Stimulated activated CD4-positive, alpha-beta T cell treated with anti-CD3 and anti-CD28 coated beads, Interleukin-15, amount 100 ng/mL, for 1 hour (primary cell): ENCODE measurements at places on chromosomes 3 and 15.

DNA sequence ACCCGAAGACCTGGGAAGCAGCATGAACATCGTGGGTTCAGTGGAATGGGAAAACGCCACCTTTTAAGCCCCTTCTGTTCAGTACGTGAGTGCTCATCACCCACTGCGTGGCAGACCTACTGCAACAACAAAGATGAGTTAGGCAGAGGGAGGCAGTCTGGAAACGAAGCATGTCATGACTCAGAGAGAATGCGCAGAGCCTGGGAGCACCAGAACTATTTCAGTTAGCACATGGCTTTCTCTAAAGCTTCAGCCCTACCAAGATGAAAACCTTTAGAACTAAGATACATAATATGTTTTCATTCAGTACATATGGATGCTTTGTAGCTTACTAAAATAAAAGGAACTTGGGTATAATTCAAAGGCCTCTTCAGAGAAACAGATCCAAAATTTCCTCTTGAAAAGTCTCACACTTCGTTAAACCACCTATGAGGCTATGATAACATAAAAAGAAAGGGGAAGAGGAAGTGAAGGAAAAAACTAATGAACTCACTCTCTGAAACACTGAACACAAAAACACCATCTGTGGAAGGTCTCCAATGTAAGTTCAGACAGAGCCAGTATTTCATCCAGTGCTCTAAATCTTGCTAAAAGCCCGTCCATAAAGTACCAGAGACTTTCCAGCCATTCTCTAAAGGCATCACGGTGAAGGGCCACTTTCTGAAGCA lies 140.1 kb downstream of the OCA2 start:
- no peak for DNase-seq

- no peak for DNase-seq
These were observed 228.6 kb downstream of the TJP1 start for GRCh38 chr15:29593629-29594028.

DNA sequence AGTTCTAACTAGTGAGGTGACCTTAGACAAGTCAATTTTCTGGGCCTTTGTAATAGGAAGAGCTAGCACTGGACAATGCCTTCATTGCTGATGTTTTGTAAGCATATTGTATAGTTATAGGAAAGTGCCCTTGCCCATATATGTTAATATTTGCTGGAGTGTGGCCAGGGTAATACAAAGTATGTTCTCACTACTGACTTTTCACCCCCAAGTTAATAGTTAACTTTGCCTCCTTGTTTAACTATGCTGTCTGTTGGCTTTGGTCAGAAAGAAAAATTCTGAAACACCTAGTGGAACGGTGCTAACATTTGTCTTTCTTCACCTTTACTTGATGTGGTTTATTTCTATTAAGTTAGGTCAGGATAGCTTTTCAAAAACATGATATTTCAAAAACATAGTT lies 287.4 kb upstream of the CTNNB1 start:
- no peak for DNase-seq

GRCh38 chr3:73786321-73786807 lies 161.6 kb upstream of the PDZRN3 start:
- DNase-seq, result no peak

DNA sequence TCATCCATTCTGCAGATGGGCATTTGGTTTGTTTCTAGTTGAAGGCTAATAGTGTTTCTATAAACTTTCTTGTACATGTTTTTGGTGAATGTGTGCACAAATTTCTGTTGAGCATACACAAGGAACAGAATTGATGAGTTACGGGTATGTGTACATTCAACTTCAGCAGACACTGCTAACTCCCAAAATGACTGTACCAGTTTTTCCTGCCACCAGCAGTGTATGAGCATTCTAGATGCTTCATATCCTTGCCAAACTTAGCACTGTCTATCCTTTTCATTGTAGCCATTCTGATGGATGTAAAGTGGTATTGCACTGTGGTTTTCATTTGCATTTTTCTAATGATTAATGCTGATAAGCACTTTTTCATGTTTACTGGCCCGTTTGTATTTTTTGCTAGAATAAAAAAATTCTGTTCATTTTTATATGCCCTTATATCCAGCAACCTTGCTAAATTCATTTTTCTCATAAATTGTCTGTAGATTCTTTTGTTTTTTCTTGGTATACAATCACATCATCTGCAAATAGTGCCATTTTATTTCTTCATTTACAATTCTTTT lies 110.2 kb downstream of the ATP1B3 start:
- DNase-seq, result no peak

DNA sequence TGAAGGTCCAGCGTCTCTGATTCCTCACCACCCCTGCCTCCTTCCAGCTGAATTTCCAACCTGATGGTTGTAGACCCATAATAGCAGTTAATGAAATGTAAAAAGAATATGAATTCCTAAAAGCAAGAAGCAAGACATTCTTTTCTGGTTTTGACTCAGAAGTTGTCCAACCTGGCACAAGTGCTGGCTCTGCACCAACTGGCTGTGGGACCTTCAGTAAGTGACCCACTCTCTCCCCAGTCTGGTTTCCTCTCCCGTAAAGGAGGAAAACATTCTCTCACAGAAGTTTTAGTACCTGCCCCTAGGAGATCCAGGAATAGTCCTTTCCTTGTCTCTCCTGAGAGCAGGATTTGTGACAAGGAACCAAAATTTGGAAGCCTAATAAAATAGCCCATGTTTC lies 236.9 kb upstream of the TRIM42 start:
- no peak for DNase-seq

- no peak for DNase-seq
These were observed 56.9 kb upstream of the FLNB start for GRCh38 chr3:57951066-57951882.

- no peak for DNase-seq
These were observed 38.8 kb downstream of the CBLB start for GRCh38 chr3:105829871-105830622.

- DNase-seq, result no peak
These were observed 65.1 kb downstream of the NEK11 start for GRCh38 chr3:131091768-131092167.

DNA sequence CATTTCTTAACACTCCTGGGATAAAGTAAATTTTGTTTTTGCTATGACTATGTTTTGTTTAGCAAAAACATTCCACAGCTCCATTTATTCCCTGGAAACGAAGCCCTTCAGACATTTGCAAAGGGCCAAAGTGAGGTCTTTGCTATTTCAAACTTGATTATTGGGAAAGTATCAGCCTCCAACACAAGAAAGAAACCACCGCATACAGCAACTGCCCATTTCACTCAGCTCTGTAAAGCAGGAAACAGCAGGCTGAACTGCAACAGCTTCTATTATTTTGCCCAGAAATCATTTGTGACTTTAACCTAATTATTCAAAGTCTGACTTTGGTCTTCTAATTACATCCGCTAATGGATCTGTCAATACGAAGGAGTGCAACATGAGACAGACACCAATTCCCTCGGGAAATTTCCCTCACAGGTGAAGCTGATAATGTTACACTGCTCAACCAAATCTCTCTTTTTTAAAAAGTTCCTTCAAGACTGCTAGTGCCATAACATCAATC lies 72.1 kb downstream of the RFTN1 start:
- no peak for DNase-seq

DNA sequence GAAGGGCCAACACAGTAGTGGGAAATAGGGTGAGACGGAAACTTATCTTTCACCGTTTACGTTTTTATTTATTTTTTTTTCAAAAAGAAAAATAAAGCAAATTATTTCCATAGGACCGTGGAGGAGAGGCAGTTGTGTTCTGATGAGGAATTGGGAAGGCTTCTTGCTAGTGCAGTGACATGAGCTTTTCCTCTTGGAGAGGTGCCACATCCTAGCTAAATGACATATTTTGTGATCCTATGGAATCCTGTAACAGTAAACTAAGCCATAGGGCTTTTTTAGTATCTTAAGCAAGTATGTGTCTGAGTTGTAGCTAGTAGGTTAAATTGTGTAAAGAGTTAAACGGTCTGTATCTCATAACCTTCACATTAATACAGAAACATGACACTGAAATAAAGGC lies 609.9 kb downstream of the RBMS3 start:
- DNase-seq, result no peak

- DNase-seq, result no peak
These were observed 3.3 kb downstream of the LINS1 start for GRCh38 chr15:100598655-100599054.

- DNase-seq, result no peak
These were observed 37.3 kb upstream of the LEKR1 start for GRCh38 chr3:156788846-156789245.

GRCh38 chr3:179324270-179324754 lies 1.5 kb downstream of the ZNF639 start:
- no peak for DNase-seq

- no peak for DNase-seq
These were observed 69.0 kb upstream of the THBS1 start for GRCh38 chr15:39511916-39512260.

- no peak for DNase-seq
These were observed 12.9 kb downstream of the UBAP1L start for GRCh38 chr15:65101891-65102708.

- DNase-seq, result no peak
These were observed 61.3 kb downstream of the BDH1 start for GRCh38 chr3:197494366-197495058.

- no peak for DNase-seq
These were observed at the start of gene ISLR2 for GRCh38 chr15:74130155-74130848. ISLR2 (plus strand) TSS chr15:74130586; CDS start chr15:74132755, 2,169 bp downstream.

GRCh38 chr15:45776772-45777171 lies 141.9 kb downstream of the SQOR start:
- DNase-seq, result no peak

DNA sequence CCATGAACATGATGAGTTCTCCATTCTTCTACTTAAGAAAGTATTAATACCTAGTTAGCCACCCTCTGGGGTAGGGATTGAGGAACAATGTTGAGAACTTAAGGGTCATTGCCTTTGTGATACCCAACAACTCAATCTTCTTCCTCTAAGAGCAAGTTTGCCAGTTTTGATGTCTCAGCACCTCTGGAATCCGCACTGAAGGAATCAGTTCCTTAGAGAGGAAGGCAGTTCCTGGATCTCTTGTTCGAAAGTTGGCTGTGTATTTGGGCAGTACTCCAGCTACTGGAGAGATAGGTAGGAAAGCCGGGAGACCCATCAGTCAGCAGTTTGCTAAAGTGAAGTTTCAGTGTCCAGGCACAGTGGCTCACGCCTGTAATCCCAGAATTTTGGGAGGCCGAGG lies 35.6 kb upstream of the MTHFS start:
- DNase-seq, result no peak

- no peak for DNase-seq
These were observed 176.2 kb upstream of the TP63 start for GRCh38 chr3:189455009-189455408.

DNA sequence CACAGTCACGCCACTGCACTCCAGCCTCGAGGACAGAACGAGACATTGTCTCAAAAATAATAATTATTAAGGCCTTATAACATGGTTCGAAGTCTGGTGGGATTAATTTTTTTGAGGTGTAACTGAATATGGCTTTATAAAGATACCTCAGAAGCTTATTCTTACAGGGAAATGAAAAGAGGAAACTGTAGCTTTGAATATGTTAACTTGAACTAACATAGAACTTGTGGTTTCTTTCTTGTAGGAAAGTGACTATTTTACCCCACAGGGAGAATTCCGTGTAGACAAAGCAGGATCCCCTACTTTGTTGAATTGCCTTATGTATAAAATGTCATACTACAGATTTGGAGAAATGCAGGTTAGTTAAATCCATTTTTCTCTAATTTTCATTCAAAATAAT lies 96.3 kb downstream of the STT3B start:
- no peak for DNase-seq

DNA sequence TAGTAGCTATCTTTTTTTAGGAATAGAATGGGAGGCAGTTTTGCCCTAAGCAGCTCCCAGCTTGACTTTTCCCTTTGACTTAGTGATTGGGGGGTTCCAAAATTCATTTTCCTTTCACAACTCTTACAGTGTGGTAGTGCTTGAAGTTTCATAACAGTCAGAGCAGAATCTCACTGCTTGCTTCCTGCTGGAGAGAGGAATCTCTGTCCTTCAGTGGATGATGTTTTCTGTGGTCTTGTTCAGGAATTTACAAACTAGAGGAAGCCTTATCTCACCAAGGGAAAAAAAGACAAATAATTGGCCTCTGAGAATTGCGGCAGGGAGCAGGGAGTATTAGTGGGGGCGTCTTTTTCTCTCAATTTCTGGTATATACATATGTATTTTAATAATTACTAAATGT lies 326.6 kb upstream of the C2CD4B start:
- DNase-seq, result no peak

DNA sequence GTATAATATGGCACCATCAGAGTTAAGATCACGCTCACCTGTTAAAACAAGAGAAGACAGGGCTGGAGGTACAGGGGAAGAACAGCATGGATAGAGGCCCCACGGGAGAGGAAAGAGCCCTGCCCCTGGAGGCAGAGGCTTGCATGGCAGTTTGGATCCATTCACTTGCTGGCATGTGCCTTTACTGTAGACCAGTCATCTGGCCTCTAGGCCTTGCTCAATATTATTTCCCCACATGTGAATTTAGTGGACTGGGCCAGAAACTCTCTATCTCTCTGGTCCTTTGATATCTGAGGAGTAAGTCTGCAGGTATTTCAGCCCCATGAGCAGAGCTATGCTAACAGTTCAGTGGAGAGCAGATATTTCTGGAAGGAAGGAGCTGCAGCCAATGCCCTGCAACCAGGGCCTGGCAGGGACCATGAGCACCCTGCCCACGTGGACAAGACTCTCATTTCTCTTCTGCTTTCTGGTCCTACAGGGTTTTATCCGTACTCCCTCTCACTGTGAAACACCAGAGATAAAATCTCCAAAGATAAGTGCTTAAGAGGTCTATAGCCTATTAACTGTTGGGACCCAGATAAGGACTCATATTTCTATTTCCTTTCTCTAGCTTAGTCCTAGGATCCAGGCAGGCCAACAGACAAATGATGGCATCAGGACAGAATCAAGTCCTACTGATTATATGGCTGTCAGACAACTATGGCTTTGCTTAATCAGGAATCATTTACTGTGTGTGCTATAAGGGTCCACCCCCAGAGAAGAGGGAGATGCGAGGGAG lies 65.0 kb downstream of the CLDN11 start:
- no peak for DNase-seq

- DNase-seq, result no peak
These were observed 365.6 kb downstream of the MAGI1 start for GRCh38 chr3:65672871-65673815.

- DNase-seq, result no peak
These were observed 1.4 kb downstream of the FYTTD1 start for GRCh38 chr3:197750858-197751737.
